Activated T-helper 1 cell treated with anti-CD3 and anti-CD28 coated beads, Interleukin-2, amount 50 U/mL, for 16 hours (primary cell): ENCODE measurements at places on chromosomes 2 and 18.

- no peak for DNase-seq
These were observed 44.6 kb downstream of the TMEFF2 start for GRCh38 chr2:192150166-192150565.

DNA sequence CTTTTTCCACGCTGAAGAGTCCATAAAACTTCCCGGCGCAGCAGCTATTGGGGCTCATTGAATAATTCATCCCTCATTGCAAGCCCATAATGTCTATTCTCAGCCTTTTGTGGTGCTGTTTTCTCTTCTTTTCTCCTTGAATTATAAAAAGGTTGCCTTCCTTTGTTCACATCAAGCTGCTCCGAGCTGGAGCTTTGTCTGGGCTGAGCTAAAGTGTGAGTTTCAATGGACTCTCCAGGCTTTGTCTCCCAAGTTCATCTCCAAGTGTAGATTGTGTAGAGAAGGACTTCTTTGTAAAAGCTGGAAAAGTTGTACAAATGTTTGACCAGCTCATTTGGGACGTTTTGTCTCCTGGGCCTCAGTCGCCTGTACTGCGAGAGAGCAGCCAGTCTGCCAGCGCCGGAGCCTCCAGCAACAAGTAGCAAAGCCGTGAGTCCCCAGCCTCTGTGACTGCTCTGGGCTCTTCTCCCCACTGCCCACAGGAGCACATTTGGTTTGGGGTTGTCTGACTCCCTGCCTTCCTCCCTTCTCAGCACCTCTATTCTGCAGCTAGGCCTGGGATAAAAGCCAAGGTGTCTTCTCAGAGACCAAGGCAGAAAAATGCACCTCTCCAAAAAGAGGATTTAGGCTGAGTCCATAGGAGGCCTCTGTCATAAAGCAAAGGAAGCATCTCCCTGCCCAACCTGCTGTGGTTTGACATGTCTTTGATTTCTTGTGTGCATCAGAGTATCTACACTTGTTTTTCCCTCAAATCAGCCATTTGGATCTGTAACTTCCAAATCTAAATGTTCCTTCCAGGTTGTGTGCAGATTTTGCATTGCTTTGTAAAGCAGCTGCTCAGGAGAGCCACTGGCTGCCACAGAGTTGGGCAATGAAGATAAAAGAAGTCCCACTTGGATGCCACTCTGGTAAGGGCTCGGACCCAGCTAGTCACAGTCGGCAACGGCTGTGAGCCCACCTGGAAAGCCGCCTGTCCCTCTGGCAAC is 6.4 kb downstream of the PAX3 start:
- no peak for DNase-seq

DNA sequence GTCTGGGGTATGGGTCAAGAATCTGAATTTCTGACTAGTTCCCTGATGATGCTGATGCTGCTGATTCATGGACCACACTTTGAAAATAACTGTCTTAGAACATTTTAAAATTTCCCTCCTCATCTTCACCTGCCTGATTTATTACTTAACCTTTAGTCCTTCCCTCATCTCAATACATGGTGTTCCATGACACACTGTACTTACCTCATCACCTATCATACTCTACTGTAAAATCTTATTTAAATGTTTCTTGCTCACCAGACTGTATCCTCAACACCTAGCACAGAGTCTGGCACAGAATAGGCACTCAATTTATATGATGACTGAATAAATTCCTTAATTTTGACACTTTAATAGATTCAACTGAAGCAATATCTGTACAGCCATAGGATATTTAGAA is 95.7 kb downstream of the FAM161A start:
- no peak for DNase-seq

DNA sequence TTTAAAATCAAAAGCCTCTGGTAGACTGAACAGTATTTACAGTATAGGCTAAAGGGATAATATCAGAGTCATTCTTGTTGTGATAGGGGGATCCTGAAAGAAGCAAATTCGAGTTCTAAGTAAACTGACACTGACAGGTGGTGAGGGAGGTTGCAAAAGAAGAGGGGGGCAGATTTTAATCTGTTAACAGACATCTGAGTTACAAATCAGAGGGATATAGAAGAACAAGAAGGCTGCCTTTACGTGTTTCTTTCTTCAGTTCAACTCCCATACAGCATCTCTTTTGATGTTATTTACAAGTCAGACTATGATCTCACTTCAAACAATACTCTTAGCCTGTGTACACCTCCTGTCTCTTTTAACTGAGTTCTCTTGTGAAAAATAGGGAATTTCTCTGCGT is 16.3 kb upstream of the ITGA4 start:
- no peak for DNase-seq

DNA sequence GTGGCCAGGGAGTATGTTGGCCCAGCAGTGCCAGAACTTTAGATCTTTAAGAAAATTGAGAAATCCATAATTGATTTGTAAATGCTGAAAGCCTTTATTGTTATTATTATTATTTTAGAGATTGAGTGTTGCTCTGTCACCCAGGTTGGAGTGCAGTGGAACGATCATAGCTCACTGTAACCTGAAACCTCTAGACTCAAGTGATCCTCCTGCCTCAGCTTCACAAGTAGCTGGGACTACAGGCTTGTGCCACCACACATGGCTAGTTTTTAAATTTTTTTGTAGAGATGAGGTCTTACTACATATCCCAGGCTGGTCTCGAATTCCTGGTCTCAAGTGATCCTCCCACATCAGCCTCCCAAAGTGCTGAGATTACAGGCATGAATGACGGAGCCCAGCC is 143.2 kb upstream of the CCDC68 start:
- DNase-seq: no peak
